ENCODE measurements at places on chromosomes 5 and 9. TPM values are rescaled to one million over a fixed set of nuclear protein-coding genes. Genes with fewer than 3 reads are reported as not detected.

GRCh38 chr5:158820891-158821290, 278.8 kb downstream of the EBF1 start:
- no peak for ATAC-seq

GRCh38 chr9:7148243-7148765, 390.5 kb downstream of the KDM4C start:
- ATAC-seq = no peak

DNA sequence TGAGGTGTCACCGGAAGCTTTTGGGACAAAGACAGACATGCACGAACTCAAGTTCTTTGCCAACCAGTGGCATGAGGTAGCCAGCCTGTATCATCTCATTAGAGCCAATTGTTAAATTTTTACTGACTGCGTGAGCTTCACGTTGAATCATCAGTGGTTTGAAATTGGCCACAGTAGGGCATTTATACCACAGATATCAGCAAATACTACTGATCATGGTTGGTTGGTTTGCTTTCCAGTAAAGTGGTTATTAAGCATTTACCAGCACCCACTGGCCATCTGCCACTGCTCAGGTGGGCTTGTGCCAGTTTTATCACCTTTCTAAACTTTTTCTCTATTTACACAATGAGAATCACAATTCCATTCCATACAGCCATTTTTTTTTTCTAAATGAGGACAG, 28.4 kb upstream of the SHC3 start:
- no peak for ATAC-seq

GRCh38 chr5:1732945-1733344, 66.7 kb downstream of the MRPL36 start:
- ATAC-seq = no peak

DNA sequence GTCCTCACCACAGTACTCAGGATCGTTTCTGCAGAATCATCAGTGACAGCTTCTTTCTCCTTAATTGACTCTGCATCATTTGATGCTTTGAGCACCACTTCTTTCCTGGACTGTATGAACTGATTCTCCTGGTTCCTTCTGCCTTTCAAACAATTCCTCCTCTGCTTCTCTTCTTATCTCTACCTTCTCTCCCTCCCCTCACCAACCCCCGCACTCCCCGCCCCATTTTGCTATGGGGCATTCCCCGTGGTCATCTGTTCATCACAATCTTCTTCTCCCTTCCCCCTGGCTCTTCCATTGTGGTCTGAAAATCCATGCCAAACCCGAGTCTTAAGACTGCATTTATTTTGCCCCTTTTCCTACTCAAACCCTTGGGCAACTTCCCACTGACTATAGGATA, 57.9 kb downstream of the FAM78A start:
- ATAC-seq = no peak

GRCh38 chr5:83387041-83387440, 84.5 kb upstream of the VCAN start:
- ATAC-seq = no peak

The NR2F1-AS1 gene
- total RNA-seq = 6.0 TPM
